ENCODE measurements at places on chromosomes 4 and X.

GRCh38 chr4:8689741-8690140 lies 97.2 kb downstream of the CPZ start:
- no peak for DNase-seq

GRCh38 chr4:15001248-15001868 lies 923 bp upstream of the CPEB2 start:
- no peak for DNase-seq

DNA sequence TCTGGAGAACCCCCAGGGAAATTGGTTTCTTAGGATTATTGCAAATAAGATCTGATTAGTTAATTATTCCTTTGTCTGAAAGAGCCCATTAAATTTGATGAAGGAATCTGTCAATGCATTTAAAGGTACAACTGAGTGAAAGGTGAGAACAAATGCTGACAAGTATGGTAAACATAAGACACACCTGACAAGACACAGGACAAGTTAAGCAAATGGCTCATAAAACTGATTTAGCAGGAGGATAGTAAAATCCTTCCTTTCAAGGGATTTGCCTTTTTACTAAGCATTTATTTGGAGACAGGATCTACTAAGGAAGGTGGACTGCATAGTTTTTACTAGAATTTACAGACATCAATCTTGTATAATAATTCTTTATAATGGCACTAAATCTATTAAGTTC lies 553.9 kb downstream of the SPRY1 start:
- no peak for DNase-seq

- no peak for DNase-seq
These were observed 632.9 kb downstream of the ZNF674 start for GRCh38 chrX:45912316-45912715.

- DNase-seq, result no peak
These were observed 381.3 kb upstream of the INTU start for GRCh38 chr4:127251423-127251822.

- DNase-seq, result no peak
These were observed 95.9 kb upstream of the RPS6KA3 start for GRCh38 chrX:20362268-20363267.

GRCh38 chr4:1864076-1865008 lies 6.9 kb upstream of the NSD2 start:
- DNase-seq, result no peak

- no peak for DNase-seq
These were observed 47.0 kb upstream of the ARSJ start for GRCh38 chr4:114026447-114026846.

DNA sequence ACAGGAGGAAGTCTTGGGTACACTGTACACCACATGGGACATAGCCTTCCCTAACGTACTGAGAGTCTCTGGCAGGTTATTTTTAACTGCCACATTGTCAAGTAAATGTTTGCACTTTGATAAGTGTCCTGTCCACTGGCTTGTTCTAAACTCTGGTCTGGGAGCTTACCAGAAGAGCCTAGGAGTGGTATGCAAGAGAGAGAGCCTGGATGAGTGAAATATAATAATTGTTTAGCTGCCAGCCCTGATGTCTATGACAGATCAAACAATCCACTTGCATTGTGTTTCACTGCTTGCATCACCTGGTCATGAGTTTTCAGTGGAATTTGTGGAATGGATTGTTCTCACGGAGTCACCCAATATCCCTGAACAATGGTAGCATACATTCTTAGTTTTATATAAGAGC lies 91.6 kb downstream of the SHROOM3 start:
- DNase-seq, result no peak

DNA sequence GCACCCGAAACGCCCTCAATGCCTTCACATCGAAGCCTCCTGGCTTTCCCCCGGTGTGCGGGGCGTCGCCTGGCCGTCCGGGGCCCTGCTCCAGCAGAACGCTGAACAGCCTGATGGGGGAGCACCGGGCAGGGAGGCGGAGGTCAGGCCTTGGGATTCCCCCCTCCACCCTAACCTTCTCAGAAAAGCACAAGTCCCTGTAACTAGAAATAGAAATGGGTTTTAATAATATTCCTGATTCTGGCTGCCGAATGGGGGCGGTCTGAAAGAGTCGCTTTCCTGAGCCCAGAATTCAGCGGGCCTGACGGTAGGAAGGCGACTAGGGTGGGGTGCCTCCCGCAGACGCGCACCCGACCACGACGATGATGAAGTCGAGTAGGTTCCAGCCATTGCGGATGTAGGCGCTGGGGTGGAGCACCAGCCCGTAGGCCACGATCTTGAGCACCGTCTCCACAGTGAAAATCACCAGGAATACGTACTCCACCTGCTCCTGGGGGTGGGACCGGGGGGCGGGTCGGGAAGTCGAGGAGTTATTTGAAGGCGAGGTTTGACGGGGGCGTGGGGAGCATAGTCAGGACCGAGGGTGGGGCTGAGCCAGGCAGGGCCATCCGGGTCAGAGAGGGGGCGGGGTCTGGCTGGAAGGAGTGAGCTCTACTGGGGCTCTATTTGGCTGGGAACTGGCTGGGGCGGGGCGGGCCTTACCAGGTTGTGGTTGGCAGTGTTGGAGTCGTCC lies 2.5 kb downstream of the CACNA1F start:
- DNase-seq, result no peak

DNA sequence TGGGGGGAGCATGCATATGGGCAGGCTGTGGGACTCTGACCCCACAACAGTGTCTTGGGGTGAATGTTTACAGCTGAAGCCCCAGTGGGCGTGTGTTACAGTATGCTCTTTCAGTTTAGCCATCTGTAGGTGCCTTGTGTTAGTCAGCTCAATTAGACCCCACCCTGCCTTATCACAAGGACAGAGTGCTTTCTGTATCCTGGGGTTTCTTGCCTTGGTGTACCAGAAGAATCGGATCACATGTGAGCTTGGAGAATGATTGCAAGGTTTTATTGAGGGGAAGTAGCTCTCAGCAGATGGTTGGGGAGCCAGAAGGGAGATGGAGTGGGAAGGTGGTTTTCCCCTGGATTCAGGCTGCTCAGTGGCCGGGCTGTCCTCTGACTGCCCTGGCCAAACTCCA lies 27.3 kb downstream of the SH3BGRL start:
- DNase-seq, result no peak

- DNase-seq, result no peak
These were observed 124.5 kb upstream of the GIMD1 start for GRCh38 chr4:106493086-106493485.

DNA sequence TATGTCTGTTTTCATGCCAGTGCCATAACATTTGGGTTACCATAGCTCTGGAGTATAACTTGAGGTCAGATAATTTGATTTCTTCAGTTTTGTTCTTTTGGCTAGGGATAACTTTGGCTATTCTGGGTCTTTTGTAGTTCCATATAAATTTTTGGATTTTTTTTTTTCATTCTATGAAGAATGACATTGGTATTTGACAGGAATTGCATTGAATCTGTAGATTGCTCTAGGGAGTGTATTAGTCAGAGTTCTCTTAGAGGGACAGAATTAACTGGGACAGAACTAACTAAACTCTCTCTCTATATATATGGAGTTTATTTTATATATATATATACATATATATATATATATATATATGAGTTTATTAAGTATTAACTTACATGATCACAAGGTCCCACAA lies 32.2 kb upstream of the SLIT2 start:
- no peak for DNase-seq

- DNase-seq, result no peak
These were observed 966 bp downstream of the TBC1D25 start for GRCh38 chrX:48540480-48540879.

- no peak for DNase-seq
These were observed 764.1 kb downstream of the STIM2 start for GRCh38 chr4:27624749-27625148.

GRCh38 chrX:70422851-70423341 lies at the start of gene GDPD2:
Gene GDPD2, plus strand, starts transcription at chrX:70423314. Its CDS starts 1,671 bp downstream, at chrX:70424985.
- no peak for DNase-seq

DNA sequence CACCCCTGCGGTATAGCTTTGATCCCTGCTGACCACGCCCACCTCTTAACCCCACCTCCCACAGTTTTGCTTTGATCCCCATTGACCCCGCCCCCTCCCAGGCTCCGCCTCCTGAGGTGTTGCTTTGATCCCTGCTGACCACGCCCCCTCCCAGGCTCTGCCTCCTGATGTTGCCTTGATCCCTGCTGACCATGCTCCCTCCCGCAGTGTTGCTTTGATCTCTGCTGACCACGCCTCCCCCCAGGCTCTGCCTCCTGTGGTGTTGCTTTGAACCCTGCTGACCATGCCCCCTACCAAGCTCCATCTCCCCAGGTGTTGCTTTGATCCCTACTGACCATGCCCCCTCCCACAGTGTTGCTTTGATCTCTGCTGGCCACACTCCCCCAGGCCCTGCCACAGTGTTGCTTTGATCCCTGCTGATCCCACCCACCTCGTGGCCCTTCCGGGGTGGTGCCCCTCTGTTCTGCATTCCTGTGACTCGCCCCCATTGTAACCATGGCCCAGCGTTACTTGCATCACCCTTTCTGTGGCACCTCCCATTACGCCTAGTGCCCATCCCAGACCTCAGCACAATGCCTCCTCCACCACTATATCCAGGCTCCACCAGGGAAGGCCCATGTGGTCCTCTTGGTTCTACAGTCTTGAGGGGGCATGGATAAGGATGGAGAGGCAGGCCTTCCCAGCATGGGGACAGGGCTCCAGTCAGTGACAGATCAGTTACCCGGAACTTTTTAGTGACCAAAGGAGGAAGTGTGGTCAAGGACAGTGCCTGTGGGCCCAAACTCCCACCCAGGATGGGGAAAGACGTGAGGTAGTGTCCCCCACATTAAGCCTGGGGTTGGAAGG lies 70.8 kb downstream of the ADRA2C start:
- DNase-seq, result no peak

DNA sequence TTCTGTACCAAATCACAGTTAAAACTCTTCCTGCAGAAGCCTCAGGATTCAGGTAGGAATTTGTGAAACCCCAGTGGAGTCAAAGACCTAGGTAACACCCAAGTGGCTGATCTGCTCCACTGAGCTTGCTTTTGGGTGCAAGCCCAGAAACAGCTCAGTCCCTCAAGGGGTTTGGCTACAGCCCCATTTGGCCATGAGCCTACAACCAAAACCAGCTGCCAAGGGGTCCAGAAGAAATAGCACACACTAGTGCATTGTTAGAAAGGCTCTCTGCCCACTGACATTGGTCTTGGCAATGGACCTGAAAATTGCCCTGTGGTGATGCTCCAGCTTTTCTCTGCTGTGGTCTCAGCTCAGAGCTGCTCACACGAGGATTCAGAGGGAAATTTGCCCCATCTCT lies 577.4 kb upstream of the INTU start:
- no peak for DNase-seq

GRCh38 chr4:166309286-166309685 lies 436.2 kb downstream of the TLL1 start:
- DNase-seq, result no peak

GRCh38 chr4:113708250-113708649 lies 53.3 kb downstream of the CAMK2D start:
- DNase-seq, result no peak

DNA sequence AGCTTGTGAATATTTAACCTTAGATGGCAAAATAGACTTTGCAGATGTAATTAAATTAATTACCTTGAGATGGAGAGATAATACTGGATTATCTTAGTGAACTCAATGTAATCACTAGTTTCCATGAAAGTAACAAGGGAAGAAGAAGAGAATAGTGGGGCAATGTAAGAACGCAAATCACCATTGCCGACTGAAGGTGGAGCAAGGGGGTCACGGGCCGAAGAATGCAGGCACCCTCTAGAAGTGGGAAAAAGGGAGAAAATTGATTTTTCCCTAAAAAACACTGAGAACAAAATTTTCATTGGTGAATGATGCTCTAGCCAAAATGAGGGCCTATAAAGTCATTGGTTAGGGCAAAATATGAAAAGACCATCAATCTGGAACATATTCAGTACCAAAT lies 375.6 kb upstream of the EPHA5 start:
- no peak for DNase-seq

GRCh38 chr4:81771721-81772120 lies 300.0 kb upstream of the RASGEF1B start:
- DNase-seq, result no peak

DNA sequence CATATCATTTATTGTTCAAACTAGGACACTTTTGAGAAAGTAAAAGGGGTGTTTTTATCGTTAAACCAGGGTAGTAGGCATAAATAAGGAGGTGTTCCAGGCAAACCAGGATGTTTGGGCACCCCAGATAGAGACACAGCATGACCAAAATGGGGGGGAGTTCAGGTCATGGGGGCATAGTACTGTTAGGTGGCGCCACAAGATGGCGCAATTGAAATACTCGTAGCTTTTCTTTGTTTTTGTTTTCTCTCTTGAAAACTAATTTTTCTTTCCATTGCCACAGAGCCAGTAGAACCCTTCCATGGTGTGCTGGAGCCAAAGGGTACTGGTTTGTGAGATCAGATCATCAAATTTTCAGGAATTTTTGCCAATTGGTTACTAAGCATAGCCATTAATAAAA lies 283.4 kb downstream of the BCOR start:
- DNase-seq, result no peak

DNA sequence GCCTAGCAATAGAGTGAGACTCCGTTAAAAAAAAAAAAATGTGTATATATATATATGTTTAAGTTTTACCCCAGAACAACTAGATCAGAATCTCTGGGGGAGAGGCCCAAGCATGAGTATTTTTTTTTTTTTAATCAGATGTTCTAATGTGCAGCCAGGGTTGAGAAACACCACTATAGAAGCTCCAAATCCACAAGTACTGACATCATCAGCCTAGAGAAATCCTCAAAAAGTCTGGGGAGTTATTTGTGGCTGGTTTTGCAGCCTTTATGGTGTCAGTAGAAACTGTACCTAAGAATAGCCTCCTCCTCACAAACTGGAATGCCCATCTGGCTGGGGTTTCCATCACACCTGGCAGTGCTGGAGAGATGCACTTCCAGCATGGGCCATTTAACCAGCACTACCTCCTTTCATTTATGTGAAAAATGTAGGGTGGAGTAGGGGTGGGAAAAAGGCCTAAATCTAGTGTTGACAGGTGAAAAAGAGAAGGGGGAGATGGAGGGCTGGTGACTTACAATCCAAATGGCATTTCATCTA lies 93.5 kb downstream of the CBLL2 start:
- no peak for DNase-seq

- no peak for DNase-seq
These were observed 167.6 kb downstream of the ARHGAP10 start for GRCh38 chr4:147899512-147899911.

DNA sequence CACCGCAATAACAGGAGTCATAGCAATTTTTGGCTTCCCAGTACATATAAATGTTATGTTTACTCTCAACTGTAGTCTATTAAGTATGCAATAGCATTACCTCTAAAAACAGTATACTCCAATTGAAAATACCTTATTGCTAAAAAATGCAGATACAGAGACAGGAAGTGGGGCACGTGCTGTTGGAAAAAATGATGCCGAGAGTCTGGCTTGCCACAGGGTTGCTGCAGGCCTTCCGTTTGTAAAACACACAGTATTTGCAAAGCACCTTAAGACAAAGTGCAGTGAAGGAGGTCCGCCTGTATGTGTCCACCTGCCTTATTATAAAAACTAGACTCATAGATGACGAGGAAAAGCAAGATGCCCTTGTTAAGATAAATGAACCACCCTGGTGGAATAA lies 23.5 kb downstream of the CD99 start:
- no peak for DNase-seq

Measured in activated CD4-positive, CD25-positive, alpha-beta regulatory T cell (primary cell).